Fibroblast of skin of left quadriceps (primary cell): ENCODE measurements at places on chromosomes 5 and 9.

GRCh38 chr5:109191153-109191558 is 218.6 kb downstream of the PJA2 start:
- peak; percentile 12 for DNase-seq

- no peak for DNase-seq
These were observed 216.8 kb downstream of the NXNL2 start for GRCh38 chr9:88751781-88752180.

GRCh38 chr9:18357321-18357720 is 116.6 kb upstream of the ADAMTSL1 start:
- DNase-seq = no peak

- no peak for DNase-seq
These were observed at the start of gene RASGRF2 for GRCh38 chr5:80959768-80960442. TSS of gene RASGRF2 (plus strand) at chr5:80960363. CDS start at chr5:80960739, 376 bp downstream.

DNA sequence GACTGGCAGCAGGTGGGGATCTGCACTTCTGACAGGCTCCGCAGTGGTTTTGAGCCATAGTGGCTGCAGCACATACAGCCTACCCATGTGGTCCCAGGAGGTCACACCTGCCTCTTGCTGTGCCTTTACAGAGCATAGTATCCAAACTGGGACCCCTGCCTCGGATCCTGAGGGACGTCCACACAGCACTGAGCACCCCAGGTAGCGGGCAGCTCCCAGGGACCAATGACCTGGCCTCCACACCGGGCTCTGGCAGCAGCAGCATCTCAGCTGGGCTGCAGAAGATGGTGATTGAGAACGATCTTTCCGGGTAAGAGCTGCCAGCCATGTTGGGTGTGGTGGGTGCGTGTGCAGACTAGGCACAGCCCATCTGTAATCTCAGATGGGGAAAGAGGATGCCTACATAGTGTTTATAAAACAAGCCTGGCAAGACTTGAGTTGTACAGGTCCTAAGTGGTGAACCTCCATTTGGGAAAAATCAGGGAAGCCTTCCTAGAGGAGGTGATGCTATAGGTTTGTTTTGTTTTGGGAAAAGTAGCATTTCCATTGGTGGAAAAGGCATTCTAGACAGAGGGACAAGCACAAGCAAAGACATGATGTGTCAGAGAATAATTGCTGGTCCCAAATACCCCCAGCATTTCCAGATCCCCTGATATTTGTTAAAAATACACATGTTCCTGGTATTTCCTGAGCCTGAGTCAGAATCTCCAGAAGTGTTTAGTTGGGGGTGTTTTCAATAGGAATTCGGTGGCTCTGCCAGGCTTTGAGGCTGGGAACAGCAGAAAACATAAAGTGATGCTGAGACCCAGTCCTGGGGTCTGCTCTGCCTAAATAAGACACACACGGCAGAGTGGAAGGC is 119.2 kb downstream of the DAB2IP start:
- peak; percentile 48 for DNase-seq

- no peak for DNase-seq
These were observed 27.0 kb downstream of the POU4F3 start for GRCh38 chr5:146365618-146366017.

DNA sequence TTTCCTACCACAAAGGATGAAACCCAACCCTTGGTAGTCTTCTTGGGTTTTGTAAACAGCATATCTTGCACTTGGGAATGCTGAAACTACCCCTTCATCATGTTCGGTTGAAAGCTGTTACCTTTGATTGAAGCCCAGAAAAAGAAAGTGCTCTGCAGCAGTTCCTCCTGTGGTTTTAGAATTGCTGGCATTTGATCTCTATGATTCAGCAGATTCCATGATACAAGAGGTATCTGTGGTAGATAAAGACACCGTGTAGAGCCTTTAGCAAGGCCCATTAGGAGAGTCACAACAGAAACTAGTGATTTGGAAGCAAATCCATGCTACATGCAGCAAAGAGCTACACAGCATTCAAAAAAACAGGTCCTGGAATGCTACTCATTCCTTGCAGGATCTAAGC is 557.0 kb downstream of the TLE1 start:
- DNase-seq = no peak

- no peak for DNase-seq
These were observed 5.6 kb upstream of the GPR151 start for GRCh38 chr5:146521403-146522106.

GRCh38 chr5:160507221-160507721 is 85.6 kb downstream of the PTTG1 start:
- peak; percentile 20 for DNase-seq

DNA sequence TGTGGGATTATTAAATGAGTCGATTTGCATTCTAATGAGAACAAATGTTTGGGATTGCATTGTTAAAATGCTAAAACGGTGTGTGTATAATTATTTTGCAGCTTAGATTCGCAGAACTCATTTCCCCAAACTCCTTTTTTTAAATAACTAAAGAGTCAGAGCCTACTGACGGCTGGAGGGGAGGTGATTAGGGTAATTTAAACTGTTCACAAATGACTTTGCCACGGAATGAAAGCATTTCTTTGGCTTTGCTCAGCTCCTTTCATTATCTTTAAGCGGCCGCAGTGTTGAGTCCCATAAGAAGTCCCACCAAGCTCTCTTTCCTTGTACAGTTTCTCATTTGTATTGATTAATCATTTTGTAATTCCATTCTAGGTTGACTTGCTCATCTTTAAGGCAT is 1632.8 kb downstream of the MAT2B start:
- DNase-seq = no peak

DNA sequence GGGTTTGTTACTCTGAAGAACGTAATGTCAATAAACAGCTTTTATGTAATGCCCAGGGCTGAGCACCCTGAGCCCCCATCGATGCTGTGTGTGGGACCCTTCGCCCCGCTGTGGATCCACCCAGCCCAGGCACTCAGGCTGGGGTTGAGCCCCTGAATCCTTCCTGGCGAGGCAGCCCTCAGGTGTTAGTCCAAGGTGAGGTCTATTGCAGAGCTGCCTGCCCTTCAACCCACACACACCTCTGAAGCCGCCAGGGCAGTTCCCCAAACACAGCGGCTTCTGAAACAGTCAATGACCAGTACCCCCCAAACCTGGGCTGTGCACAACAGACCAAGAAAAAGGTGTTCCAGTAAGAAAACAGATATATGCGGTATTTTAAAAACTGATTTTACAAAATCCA is 11.6 kb downstream of the DIPK1B start:
- DNase-seq = no peak

GRCh38 chr9:91494751-91495150 is 71.1 kb upstream of the NFIL3 start:
- DNase-seq = no peak

DNA sequence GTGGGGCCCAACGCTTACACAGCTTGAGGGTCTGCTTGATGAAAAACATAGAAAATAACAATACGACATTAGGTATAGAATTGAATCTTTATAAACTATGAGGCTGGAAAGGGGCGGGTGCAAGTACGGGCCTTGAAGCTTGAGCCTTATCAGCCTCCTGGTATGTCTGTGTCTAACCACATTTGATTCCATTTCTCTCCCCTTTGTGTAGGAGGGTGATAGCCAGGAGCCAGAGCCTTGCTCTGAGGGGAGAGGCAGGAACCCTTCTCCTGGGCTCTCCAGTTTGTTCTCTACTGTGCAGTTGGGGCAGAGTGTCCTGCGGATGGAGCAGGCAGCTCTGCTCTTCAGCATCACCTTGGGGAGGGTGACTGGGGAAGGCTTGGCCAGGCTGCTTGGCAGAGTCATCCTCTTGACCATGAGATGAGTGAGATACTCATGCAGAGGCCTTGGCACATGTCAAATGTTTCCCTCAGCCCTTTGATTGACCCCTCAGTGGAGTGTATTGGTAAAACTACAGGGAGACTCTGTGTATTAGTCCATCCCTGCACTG is 153.5 kb downstream of the SEMA6A start:
- no peak for DNase-seq

GRCh38 chr9:12502520-12502919 is 190.7 kb upstream of the TYRP1 start:
- no peak for DNase-seq

GRCh38 chr9:99682870-99683269 is 138.8 kb upstream of the NR4A3 start:
- no peak for DNase-seq

DNA sequence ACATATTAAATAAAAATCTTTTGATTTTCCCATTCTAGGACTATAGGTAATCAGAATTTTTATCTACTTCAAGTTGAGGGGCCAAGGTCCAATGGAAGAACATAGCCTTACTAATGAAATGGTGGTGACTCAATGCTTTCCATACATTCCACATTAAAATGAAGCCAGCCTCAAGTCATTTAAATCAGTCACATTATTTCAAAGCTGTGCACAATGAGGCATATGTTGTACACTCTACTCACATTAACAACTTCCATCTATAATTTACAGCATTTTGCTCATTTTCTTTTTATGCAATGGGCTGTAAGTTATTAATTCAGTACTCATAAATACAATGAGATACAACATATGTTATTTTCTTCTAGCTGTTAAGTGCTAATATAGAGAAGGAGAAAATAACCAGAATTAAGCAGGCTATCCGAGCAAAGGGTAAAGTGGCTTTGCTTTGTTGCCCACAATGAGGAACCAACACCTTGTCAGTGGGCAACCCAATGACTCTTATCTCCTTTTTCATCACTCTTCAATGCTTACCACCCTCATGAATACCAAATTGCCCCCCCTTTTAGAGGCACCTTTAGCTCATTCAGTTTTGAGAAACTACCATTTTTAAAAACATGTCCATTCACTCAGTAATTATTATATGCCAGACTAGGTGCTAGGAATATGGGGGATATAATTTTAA is 52.4 kb downstream of the TTLL11 start:
- no peak for DNase-seq

- DNase-seq = peak; percentile 59
These were observed 30.7 kb downstream of the IFNW1 start for GRCh38 chr9:21110708-21111576.

DNA sequence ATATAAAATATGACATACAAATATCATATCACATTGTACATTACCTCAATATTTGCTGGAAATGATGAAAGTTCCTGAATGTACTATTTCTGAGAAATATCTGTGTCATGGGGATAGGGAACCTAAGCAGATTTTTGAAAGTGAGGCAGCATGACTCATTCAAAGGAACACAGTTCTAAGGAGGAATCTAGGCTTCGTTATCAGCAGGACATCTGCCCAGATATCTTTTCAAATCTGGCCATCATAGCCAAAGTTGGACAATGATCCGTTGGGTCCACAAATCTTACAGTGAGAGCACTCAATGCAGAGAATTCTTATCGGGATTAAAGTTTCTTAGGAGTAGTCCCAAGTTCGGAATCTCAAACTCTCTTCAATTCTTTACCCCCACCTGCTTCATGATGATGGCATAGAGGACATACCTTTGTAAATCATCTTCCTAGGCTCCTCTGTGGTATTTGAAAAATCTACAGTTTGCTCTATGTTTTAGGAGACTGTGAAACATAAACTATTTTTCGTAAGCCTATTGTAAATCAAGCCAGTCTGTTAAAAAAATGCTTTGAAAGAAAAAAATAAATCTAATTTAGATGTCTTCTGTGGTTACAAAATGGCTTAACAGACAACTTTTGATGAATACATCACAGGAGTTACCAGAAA is 29.4 kb upstream of the ALDH1A1 start:
- no peak for DNase-seq

- DNase-seq = peak; percentile 23
These were observed 31.7 kb upstream of the KCNMB1 start for GRCh38 chr5:170420806-170421412.

DNA sequence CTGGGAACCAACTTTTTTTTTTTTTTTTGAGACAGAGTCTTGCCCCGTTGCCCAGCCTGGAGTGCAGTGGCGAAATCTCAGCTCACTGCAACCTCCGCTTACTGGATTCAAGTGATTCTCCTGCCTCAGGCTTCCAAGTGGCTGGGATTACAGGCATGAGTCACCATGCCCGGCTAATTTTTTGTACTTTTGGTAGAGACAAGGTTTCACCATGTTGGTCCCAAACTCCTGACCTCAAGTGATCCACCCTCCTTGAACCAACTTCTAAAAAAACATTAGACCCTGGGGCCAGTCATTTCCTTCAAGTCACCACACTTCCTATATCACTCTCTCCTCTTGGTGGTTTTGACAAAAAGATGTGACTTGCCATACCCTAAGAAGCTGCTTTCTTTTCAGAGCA is 10.9 kb upstream of the SHROOM1 start:
- no peak for DNase-seq

- no peak for DNase-seq
These were observed 29.0 kb downstream of the PITX1 start for GRCh38 chr5:135005076-135005475.

- DNase-seq = peak; percentile 66
These were observed 623.3 kb downstream of the HINT1 start for GRCh38 chr5:130541617-130542221.

DNA sequence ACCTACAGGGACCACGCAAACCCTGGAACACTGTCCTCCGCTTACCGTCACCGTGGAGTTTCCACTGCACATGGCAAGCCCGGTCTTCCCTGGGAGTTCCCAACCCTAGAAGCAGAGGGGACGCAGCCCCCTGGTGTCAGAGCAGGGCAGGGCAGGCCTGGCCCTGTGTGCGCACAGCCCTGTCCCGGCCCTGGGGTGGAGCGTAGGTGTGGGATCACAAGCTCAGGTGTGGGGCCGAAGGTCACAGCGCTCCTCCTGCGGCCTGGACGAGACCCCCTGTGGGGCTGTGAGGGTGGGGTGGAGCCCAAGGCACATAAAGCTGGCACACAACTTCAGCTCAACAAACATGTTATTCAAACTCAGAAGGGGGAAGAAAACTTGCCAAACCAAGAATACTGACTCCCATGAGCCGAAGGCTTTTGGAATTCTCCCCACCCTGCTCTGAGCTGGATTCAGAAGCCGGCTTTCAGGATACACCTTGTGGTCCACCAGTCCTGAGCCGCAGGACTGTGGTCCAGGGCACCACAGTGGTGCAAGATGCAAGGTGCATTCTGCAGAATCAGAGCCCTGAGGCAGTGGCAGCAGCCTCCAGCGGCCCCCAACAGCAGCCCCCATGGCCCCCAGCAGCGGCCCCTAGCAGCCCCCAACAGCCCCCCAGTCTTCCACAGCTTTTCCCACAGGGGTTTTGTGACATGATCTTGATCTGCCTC is 11.8 kb upstream of the EXOC3 start:
- DNase-seq = peak; percentile 16

GRCh38 chr9:134626069-134626423 is 15.6 kb upstream of the COL5A1 start:
- no peak for DNase-seq

DNA sequence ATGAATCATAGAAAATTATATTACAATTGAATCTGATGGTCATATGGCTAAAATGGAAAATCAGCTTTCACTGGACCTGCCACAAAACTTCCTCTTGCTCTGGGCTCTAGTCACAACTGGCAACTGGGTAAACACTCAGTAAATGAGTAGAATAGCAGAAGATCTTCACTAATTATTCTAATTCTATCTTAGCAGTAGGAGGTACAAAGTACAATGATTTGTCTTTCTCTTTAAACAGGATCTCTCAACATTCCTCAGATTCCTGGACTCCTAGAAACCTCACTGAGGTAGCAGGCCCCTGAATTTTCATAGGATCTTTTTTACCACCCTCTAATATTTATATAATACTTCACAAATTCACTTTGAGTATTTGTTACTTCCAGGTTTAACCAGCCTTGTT is 239.9 kb upstream of the SMARCA2 start:
- no peak for DNase-seq
